Stimulated activated CD8-positive, alpha-beta memory T cell treated with anti-CD3 and anti-CD28 coated beads, Interleukin-7, amount 100 ng/mL, for 1 hour (primary cell): ENCODE measurements at places on chromosomes 3 and 15.

DNA sequence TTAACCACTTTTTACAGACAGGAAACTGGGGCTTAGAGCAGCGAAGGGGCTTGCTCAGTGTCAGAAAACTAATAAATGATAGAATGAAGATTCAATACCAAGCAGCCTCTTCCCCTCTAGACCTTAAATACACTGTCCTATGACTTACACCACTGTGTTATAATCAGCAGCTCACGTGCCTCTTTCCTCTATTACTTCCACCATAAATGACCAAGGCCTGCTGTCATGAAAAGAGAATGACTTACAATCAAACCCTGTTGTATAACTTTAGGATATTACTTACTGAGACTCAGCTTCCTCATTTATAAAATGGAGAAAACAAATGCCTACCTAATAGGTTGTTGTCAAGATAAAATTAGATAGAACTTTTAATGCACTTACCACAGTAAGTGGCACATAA, 11.6 kb downstream of the FMN1 start:
- DNase-seq, result no peak

- no peak for DNase-seq
Measured at GRCh38 chr3:127489357-127489756, 101.2 kb downstream of the TPRA1 start.

DNA sequence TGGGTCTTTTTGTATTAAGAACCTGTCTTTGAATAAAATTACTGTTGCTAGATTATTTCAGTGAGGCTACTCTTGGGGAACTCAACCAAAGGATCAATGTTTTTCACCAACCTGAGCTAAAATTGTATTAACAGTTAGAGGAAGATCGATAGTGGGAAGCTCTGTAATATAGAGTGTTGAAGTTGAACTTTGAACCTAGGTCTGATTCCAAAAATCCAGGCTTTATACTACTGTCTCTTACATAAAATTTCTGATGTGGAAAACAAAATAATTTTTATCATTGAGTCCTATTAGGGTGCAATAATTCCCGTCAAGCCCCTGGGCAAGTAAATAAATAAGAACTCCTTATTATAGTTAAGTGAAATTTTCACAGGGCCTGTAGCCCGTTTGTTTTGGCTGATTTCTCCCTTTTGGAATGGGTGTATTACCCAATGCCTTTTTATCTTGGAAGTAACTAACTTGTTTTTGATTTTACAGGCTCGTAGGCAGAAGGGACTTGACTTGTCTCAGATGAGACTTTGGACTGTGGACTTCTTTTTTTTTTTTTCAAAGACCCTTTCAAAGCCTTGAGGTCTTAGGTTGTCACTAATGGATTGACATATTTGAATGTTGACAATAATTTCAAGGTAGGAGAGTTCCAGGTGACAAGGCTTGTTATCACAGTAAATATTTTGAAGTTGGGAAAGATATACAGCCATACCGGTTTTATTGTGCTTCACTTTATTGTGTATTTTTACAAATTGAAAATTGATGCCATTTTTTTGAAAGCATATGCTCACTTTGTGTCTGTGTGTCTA, 276.1 kb downstream of the NFKBIZ start:
- no peak for DNase-seq

GRCh38 chr15:79401301-79401700, 30.8 kb upstream of the MINAR1 start:
- no peak for DNase-seq

DNA sequence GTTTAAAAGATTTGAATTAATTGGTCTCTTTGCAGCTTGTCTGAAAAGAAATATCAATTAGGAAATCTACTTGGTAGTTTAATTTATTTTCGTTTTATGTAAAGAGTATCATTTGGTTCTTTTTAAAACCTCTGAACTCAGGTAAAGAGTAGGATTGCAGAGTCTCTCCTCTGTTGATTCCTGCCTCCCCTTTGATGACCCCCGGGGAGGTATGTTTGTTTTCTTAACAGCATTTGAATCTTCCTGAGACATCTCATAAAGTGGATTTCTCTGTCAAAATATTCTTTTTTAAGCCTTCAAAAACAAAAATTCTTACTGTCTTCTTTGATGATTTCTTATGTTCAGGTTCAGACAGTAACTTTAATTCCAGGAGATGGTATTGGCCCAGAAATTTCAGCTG, 8.0 kb downstream of the IDH3A start:
- no peak for DNase-seq

GRCh38 chr3:83065851-83066460, 1304.5 kb upstream of the GBE1 start:
- no peak for DNase-seq

- DNase-seq, result no peak
Measured at GRCh38 chr3:124627501-124627908, 102.7 kb upstream of the UMPS start.

DNA sequence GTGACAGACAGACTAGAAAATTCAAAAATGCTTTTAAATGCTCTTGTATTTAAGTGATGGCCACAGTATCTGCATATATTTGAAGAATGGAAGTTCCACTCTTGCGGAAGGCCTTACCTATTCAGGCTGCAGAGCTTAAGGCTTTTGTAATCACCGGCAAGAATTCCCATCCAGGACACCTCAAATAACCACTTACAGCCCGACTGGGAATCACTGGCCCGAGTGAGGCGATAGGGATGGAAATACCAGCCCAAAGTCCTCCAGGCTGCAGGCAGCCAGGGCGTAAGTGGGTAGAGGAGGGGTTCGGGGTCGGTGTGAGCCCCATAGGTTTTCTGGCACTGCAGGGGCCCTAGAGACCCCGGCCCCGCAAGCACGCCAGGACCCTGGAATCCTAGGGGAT, 9.5 kb downstream of the CMTM7 start:
- DNase-seq, result no peak

- no peak for DNase-seq
Measured at GRCh38 chr3:197490098-197491058, 65.4 kb downstream of the BDH1 start.

- no peak for DNase-seq
Measured at GRCh38 chr3:10184250-10184649, 19.5 kb downstream of the IRAK2 start.

GRCh38 chr3:35936571-35936970, 297.2 kb downstream of the ARPP21 start:
- no peak for DNase-seq

- no peak for DNase-seq
Measured at GRCh38 chr15:69422336-69422895, 8.3 kb downstream of the KIF23 start.

- DNase-seq, result no peak
Measured at GRCh38 chr3:139227827-139228226, 116.0 kb upstream of the MRPS22 start.

GRCh38 chr3:128374746-128375445, 91.8 kb downstream of the DNAJB8 start:
- DNase-seq, result no peak

DNA sequence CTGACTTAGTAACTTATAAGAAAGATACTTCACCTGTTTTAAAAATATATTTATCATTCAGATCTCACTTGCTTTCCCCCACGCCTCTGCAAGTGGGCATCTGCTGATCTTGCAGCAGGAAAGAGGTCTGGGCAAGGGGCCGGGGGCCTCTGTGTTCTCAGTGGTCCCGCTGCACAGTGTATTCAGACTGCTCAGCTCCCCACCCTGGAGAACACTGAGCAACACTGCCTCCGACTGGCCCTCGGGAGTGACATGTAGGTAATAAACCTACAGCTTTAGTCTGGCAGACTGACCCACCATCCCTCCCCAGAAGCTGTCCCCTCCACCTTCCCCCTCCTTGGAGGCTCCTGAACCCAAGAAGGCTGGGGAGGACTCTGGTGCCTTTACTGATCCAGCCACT, 43.8 kb downstream of the GABRB3 start:
- no peak for DNase-seq

- DNase-seq, result no peak
Measured at GRCh38 chr3:41204369-41204768, 5.1 kb downstream of the CTNNB1 start.

GRCh38 chr3:161927131-161927530, 430.5 kb downstream of the OTOL1 start:
- no peak for DNase-seq

- DNase-seq, result no peak
Measured at GRCh38 chr15:66675446-66675845, 26.6 kb upstream of the SMAD6 start.

- DNase-seq, result peak; percentile 24
Measured at GRCh38 chr3:185353823-185354614, 8.9 kb upstream of the MAP3K13 start.

- no peak for DNase-seq
Measured at GRCh38 chr3:23325466-23326065, 122.4 kb downstream of the UBE2E2 start.

DNA sequence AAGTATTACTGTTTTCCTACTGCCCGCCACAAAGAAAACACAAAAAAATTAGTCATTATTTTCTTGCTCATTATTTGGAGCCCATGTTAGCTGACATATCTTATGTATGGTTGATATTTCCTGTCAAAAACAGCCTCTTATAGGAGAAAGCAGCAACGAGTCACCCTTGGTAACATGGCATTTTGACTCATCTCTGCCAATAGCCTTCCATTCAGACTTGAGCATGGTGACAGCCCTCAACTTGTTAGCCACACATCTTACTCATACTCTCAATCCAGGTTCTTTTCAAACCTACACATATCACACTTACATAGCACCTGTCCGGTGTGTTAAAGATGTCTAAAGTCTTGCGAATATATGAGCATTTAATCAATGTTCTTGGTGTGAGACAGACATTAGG, 109.4 kb upstream of the SAMMSON start:
- DNase-seq, result no peak

GRCh38 chr3:142808103-142808917, 80.6 kb downstream of the PCOLCE2 start:
- DNase-seq, result no peak

- no peak for DNase-seq
Measured at GRCh38 chr3:187012609-187013051, 82.3 kb downstream of the ST6GAL1 start.

- no peak for DNase-seq
Measured at GRCh38 chr3:197348014-197348413, 49.6 kb upstream of the DLG1 start.

GRCh38 chr3:127546970-127547733, 43.4 kb downstream of the TPRA1 start:
- no peak for DNase-seq

DNA sequence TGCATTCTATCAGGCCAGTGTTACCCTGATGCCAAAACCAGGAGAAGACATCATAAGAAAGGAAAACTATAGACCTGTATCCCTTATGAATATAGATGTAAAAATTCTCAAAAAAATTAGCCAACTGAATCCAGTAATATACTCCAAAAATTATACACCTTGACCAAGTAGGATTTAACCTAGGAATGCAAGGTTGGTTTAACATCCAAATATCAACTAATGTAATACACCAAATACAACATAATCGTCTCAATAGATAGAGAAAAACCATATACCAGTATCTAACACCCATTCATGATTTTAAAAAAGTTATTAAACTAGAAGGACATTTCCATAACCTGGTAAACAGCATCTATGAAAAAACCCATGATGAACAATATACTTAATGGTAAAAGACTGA, 56.5 kb upstream of the SELENOK start:
- no peak for DNase-seq

DNA sequence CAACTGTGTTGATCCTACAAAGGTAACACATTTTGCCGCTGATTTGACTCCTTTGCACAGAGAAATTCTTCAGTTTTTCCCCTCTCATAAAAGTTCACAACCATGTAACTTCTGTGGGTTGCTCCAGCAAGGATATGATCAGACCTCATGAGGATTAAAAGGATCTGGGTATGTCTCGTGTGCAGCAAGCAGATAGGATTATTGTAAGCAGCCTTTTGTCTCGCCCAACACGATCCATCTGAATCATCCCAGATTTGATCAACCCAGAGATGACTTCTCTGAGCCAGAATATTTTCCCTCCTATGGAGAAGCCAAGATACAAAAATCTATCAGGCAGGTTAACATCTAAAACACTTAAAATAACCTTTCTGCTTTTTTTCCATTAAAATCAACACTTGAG, 12.8 kb upstream of the BNIP2 start:
- no peak for DNase-seq
